Astrocyte (in vitro differentiated cells and primary cell): ENCODE measurements at places on chromosomes 12 and 14.

DNA sequence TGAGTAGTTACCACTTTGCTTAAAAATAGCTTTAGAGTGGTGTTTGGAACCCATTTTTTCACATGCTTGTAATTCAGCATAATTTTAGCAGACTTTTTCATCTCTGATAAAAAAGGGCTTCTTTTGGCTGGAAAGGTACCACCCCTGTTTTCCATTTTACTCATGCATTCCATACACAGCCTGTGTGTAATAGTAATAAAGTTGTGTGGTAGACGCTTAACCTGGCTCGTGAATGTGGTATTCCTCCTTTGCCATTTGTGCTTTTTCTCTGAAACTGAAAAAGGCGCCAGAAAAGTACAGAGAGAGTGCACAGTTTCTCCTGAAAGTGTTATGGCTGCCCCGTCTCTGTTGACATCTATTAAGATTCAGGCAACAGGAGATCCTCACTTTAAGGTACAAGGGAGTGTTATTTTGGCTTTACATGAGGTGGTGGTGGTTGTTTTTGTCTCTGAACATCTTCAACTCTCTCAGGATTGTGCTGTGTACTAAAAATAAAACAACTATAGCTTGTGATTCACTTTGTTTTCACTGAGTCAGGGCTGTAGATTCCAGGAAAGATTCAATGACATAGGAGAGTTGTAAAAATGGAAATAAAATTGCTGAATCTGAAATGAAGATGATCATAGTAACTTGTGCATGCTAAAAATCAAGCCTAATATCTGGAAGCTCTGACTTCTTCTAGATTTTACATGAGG lies 45.6 kb upstream of the MIS18BP1 start:
- no peak for DNase-seq

- no peak for DNase-seq
Measured at GRCh38 chr12:88549929-88550328, 30.3 kb downstream of the KITLG start.

DNA sequence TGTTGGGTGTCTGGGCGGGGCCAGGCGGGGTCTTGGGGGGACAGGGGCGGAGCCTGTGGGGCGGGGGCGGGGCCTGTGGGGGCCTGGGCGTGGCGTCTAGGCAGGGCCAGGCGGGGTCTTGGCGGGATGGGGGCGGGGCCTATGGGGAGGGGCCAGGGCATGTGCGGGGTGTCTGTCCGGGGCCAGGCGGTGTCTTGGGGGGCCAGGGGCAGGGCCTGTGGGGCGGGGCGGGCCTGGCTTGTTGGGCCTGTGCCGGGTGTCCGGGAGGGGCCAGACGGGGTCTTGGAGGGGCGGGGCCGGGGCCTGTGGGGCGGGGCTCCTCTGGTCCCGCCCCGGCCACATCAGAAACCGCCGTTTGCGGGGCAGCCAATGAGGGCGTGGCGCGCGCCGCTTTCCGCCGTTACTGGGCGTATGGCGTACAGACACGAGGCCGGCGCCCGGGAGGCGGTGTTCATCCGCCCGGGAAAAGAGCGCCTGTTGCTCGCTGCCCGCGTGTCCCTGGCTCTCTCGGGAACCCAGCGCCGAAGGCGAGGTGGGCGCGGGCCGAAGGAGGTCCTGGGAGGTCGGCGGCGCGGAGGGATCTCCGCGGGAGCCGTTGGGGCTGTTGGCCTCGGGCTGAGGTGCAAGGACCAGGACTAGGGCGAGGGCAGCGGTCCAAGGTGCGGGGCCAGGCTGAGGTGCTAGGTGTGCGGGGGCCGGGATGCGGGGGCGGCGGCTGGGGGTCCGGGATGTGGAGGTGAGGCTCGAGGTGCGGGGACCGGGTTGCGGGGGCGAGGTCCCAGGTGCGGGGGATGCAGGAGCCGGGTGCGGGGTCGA lies at the start of gene PIWIL1:
Gene PIWIL1 (plus strand): TSS at position 400 of the 816 bp plus-strand sequence. CDS start 4,705 bp downstream, outside the sequence.
- no peak for DNase-seq

DNA sequence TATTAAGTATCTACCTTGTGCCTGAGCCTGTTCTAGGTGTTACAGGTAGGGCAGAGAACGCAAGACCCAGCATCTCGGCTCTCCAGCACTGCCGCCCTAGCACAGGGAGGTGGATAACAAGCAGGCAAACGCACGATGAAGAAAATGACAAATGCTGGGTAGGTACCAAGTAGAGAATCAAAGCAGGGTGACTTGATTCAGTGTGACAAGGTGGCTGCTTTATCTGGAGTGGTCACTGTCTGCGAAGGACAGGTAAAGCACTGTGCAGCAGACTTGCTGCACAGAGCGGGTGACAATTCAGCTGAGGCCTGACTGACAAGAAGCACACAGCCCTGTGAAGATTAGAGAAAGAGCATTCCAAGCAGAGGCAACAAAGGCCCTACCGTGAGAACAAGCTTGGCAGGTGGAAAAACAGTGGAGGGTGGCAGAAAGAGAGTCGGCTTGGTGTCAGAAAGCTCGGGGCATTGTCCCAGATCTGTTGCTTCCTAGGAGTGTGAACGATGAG lies 12.9 kb downstream of the PRKCH start:
- no peak for DNase-seq

- DNase-seq: no peak
Measured at GRCh38 chr12:27616356-27617142, 79.7 kb upstream of the REP15 start.
